ENCODE measurements at places on chromosomes 3 and 15.

GRCh38 chr3:177284383-177284881 is 87.2 kb upstream of the TBL1XR1 start:
- DNase-seq = peak; percentile 33

DNA sequence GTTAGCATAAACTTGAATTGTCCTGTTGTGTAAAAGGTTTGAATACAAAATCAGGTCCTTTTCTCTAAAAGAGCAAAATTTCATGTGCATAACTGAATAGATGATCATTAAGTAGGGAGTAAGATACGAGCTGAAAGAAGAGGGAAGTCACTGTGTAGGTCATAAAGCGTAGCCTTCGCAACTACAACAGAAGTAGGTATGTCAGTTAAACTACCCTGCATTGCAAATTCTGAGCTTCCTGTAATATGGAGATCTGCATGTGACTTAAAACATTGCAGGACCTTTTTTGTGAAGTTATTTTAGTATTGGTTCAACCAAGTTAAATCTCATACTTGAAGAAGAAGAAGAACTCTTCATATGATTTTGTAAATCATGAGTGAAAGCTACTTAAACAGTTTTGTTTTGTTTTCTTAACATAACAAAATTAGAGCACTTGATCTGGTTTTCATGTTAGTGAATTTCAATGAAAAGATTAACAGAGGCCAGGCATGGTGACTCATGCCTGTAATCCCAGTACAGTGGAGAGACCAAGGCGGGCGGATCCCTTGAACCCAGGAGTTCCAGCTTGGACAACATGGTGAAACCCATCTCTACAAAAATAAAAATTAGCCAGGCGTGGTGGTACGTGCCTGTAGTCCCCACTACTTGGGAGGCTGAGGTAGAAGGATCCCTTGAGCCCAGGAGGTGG is 26.4 kb downstream of the ARMC8 start:
- DNase-seq = no peak

- DNase-seq = no peak
Measured at GRCh38 chr3:79217096-79217495, 550.7 kb downstream of the ROBO1 start.

DNA sequence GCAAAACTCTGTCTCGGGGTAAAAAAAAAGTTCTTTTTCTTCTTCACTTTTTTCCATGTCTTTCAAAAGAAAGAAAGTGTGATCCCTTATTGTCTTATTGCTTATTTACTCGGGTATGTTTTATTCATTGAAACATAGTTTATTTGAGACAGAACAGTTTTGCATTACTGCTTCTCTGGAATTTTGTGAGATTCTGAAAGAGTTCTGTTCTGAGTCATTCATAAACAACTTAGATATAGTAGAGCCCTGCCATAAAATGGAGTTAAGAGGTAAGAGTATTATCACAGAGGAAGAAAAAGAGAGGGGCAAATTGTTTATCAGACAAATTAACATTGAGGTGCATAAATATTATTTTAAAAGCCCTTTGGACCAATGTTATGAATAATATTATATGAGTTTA is 522.2 kb downstream of the ROBO2 start:
- no peak for DNase-seq

GRCh38 chr15:91942720-91943394 is 89.3 kb downstream of the SLCO3A1 start:
- peak; percentile 62 for DNase-seq

DNA sequence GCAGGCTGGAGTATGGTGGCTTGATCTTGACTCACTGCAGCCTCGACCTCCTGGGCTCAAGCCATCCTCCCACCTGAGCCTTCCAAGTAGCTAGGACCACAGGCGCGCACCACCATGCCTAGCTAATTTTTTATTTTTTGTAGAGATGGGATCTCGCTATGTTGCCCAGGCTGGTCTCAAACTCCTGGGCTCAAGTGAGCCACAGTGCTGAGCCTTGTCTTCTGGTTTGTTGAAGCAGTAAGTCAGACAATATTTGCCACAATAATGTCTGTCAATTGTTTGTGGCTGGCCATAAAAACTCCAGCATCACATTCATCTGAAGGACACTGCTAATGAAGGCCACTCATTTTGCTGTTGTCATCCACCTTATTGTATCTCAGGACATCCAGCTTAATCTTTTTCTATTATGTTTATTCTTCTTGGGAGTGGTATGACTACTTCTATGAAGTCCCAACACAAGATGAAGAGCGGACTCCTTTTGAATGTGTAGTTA is 185.9 kb downstream of the FNDC3B start:
- no peak for DNase-seq

GRCh38 chr3:133092681-133093080 is 54.5 kb downstream of the TMEM108 start:
- DNase-seq = no peak

- no peak for DNase-seq
Measured at GRCh38 chr15:97456521-97457202, 503.8 kb upstream of the ARRDC4 start.

DNA sequence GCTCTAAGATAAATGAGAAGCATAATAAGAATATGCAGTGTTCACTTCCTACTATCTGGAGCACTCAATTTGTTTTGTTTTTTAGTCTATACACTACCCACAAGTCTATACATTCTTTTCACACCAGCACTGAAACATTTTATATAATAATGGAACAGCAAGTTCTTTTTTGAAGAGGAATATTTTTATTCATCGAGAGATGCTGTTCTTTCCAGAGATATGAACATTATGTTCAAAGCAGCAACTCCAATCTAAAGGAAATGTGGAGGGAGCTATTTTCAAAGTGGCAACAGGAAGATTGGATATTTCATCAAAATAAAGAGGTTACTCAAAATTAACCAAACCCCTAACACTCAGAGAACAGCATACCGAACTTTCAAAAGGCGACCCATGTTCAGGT is 16.4 kb upstream of the PYDC2 start:
- no peak for DNase-seq

GRCh38 chr3:23288286-23288685 is 85.2 kb downstream of the UBE2E2 start:
- no peak for DNase-seq

- no peak for DNase-seq
Measured at GRCh38 chr3:5339967-5340535, 152.5 kb downstream of the EDEM1 start.

DNA sequence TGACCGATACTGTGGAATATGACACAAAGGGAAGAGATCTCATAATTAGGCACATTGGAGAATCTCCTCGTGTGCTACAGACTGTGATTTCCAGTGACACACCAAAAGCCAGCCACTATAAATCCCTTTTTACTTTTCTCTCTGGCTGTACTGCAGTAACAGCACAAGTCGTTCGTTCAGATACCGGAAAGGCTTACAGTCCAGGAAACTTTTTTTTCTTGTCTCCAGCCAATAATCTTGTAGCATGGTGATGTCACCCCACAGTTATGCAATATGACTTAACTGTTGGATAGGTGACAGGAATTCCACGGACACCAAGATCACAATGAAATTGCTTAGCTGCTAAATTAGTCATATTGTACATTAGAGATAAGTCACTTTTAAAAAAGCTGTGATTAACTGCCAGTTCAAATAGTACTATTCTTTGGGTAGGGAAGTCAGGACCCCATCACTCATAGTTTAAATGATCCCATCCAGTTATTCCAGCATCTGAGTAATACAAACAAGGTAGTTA is 36.3 kb upstream of the TSC22D2 start:
- DNase-seq = no peak

DNA sequence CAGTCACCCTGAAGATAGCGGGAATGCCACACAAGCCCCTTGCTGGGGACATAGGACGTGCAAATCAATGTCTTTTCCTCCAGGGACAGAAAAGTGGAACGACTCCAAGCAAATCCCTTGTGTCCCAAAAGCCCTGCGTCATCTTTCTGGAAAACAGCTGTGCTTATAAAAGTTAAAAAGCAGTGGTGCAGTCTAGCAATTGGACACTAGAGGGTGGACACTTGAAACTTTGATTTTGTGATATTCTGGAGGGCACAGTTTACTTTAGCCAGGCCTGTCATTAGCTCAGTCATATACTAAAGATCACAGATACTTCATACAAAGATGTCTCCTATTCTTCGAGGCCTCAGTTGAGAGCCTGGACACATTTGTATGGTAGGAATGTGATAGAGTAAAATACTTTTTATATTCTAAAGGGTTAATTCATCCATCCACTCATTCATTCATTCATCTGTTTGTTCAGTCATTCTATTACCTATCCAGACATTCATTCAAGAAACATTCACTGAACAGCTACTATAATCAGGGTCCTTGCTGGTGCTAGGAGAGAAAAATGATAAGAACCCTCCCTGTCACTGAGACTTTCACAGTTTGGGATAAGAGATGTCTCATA is 63.8 kb upstream of the ANKRD34C start:
- no peak for DNase-seq

- DNase-seq = no peak
Measured at GRCh38 chr3:112388972-112389371, 56.0 kb downstream of the CD200 start.

GRCh38 chr3:45819543-45819942 is 22.4 kb downstream of the LZTFL1 start:
- no peak for DNase-seq

DNA sequence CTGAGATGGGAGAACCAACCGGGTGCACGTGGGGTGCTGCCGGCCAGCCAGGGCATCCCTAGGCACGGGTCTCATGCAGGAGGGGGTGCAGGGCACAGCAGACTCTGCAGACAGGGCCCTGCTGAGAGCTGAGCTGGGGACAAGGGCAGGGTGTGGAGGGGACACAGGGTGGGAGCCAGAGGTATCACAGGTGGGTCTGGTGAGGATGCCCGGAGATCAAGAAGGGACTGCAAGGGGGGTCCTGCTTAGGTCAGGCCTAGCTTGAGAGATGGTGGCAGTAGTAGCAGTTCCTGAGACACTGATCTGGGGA is 39.5 kb upstream of the PRR23E start:
- DNase-seq = no peak

- peak; percentile 58 for DNase-seq
Measured at GRCh38 chr15:68383161-68384074, 48.5 kb downstream of the ITGA11 start.

DNA sequence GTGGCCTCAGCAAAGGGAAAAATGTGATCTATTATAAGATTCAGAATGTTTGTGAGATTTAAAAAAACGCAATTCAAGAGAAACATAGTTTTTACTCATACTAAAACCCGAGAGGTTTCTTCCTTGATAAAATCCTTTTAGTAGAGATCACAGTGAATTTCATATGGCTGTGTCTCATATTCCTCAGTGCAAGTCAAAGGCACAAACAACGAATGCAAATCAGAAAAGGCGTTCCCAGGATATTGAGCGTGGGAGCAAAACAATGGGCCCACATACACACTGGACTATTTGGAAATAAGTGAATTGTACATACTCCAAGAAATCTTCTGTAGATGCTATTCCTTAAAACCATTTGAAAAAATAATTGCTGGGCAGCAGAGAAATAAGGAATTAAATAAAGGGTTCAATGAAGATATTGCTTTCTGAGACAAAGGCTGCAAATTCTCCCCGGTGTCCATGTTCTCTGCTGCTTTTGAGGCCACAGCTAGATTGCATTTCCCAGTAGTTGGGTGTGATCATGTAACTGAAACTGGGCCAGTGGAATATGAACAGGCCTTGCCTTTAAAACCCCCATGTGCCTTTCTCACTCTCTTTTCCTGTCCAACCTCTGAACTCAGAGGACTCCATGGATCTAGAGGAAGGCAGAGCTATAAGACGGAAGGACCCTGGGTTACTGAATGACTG is 144.6 kb upstream of the TBL1XR1 start:
- no peak for DNase-seq

DNA sequence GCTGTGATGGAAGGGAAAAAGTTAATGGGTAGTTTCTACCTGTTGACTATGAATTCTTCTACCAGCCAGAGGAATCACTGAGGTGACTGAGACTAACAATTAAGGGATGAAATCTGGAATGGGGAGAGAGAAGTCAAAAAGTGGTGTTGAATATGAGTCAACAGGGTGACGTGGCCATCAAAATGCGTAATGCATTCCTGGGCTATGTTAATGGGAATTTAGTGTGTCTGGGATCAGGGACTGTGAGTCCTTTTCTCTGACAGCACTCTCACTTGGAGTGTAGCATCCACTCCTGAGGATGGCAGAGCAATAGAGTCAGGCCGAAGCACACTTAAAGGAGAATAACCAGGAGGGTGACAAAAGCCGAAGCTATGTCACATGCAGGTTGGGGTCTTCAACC is 60.4 kb downstream of the MESD start:
- DNase-seq = no peak

- DNase-seq = no peak
Measured at GRCh38 chr3:97778152-97778551, 13.6 kb downstream of the ARL6 start.

DNA sequence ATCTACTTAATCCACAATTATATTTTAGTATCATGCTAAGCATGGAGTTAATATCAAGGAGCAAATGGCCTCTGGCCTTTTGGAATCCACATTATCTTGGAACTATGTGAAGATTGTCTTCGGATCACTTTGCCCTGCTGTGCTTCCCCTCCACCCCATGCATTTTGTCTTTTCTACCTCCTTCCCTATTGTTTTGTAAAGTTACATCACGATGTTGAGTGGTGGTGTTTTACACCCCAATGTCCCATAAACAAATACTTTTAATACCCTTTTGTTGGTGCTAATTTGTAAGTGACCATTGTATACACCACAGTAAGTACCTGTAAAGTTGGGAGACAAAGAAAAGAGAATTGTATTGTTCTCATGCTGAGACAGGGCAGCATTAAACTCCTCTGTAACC is 258.4 kb upstream of the ZNF717 start:
- DNase-seq = no peak

DNA sequence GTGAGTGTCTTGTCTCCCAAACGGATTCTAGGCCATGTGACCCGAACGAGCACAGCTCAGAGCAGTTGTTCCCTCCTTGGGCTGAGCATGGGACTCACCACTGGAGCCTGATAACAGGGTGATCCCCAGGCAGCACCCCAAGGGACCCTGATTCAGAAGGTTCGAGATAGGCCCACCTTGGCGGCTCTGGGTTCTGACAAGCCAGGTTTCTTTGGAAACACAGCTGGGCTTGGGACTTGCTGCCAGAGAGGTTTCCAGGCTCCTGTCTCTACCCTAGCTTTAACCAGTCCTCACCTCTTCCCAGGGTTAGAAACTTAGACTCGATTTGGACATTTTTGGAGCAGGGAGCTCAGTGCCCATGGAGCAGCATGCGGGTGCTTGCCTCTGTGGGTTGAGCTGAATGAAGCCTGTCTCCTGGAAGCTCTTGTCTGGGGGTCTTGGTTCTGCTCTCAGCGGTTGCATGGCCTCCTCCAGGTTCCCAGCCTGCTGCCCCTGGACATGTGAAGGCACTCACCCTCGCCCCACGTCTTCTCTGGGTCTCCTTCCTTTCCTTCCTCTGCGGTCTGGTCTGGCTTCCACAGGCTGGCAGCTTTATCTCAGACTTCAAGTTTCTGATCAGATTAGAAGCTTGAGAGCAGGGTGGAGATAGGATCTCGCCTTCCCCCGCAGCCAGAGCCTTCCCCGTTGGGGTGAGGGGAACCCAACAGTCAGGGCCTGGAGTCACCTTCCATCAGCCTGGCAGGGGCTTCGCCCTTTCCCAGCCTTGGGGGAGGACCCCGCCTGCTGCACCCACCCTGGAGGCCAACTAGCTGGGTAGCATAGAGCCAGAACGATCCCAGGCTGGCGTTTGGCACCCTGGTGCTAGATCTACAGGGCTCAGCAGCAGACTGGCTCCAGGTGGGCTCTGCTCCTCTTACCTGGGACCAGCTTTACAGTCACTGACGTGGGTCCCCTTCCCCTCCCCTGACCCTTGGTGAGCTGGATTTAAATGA is 21.0 kb downstream of the PAQR5 start:
- DNase-seq = no peak

GRCh38 chr3:161939918-161940620 is 443.5 kb downstream of the OTOL1 start:
- no peak for DNase-seq

- DNase-seq = no peak
Measured at GRCh38 chr15:39937696-39938095, 3.8 kb downstream of the EIF2AK4 start.

GRCh38 chr3:95177096-95177495 is 1114.2 kb downstream of the NSUN3 start:
- no peak for DNase-seq

Data from CD4-positive, alpha-beta T cell treated with Interleukin-21 for 1 hour (primary cell).